ENCODE measurements at places on chromosomes 3 and 15.
A peak's percentile ranks its signal among the peaks of the same experiment; 100 is the strongest.

- DNase-seq, result peak; percentile 4
Measured at GRCh38 chr15:24955531-24955921, 739 bp downstream of the SNRPN start.

GRCh38 chr3:39808467-39809180, 785 bp upstream of the MYRIP start:
- no peak for DNase-seq

GRCh38 chr3:50347187-50347813, 1.8 kb upstream of the ZMYND10 start:
- DNase-seq, result peak; percentile 76

- no peak for DNase-seq
Measured at GRCh38 chr3:84836961-84837360, 121.8 kb upstream of the CADM2 start.

DNA sequence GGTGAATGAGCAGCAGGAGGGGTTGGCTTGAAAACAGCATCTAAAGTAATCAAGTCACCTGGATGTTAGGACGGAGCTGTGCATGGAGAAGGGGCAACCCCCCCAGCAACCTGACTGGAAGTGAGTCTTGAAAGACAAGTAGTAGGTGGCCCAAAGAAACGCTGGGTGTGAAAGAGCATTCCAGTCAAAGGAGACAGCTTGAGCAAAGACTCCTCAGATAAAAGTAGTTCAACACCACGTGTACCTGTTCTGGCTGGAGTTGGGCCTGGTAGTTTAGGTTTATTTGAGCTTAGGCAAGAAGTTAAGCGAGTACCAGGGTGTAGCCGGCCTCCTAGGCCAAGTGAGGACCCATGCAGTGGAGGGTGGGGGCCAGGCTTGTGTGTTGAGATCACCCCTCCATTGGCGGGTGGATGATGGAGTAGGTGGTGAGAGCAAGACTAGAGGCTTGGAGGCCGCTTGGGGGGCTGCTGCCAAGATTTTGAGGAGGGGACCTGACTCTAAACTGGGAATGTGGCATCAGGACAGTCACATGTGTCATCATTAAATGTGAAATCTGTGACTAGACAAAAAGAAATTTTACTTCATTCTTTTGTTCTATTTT, 61.3 kb downstream of the ABHD2 start:
- no peak for DNase-seq

GRCh38 chr15:58506783-58507668, 75.2 kb downstream of the LIPC start:
- no peak for DNase-seq

- no peak for DNase-seq
Measured at GRCh38 chr3:95629802-95630201, 1184.6 kb upstream of the EPHA6 start.

DNA sequence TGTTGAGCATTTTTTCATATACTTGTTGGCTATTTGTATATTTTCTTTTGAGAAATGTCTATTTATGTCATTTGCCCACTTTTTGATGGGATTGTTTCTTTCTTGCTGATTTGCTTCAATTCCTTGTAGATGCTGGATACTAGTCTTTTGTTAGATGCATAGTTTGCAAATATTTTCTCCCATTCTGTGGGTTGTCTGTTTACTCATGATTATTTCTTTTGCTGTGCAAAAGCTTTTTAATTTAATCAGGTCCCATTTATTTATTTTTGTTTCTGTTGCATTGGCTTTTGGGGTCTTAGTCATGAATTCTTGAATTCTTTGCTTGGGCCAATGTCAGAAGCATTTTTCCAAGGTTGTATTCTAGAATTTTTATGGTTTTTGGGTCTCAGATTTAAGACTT, 251.7 kb downstream of the WNT5A start:
- no peak for DNase-seq

- peak; percentile 29 for DNase-seq
Measured at GRCh38 chr3:100128565-100128964, 14.3 kb upstream of the FILIP1L start.

- DNase-seq, result no peak
Measured at GRCh38 chr15:35925275-35926006, 379.5 kb upstream of the DPH6 start.

DNA sequence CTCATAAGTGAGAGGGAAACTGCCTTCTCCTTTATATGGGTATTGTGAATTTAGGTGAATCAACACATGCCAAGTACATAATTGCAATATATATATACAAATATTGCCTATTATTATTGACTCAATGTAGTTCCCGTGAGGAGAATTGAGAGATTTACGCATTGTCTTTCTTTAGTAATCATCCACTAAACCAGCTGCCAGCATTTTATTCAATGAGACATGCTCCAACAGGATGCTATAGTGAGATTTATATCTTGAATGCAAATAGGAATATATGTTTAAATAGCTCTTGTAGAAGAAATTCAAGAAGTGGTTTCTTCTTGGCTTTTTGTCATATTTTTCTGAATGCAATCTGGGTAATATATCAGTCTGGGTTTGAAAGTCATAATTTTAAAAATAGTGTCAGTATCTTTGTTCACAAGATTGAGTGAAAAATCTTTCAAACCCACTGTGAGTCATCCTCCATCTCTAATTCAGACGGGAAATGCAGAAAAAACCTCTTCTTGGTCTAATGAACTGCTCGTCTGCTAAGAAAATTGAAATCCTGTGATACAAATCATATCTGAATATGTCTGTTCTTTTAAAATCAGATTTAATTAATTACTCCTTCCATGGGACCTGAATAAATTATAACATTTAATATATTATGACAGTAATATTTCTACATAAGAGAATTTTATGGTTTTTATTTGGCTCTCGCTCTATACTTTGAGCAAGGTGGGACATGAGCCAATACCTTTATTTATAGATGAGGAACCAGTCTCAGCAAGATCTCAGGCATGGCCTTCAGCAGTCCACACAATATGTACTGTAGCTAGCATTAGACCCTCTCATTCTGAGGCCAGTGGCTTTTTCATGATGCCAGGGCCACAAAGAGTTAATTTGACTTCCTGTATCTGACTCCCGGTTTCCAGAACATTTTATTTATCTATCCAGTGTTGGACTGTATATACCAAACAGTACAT, 516.0 kb downstream of the GABRG3 start:
- no peak for DNase-seq

- peak; percentile 9 for DNase-seq
Measured at GRCh38 chr15:75929799-75930565, 26.3 kb downstream of the FBXO22 start.

DNA sequence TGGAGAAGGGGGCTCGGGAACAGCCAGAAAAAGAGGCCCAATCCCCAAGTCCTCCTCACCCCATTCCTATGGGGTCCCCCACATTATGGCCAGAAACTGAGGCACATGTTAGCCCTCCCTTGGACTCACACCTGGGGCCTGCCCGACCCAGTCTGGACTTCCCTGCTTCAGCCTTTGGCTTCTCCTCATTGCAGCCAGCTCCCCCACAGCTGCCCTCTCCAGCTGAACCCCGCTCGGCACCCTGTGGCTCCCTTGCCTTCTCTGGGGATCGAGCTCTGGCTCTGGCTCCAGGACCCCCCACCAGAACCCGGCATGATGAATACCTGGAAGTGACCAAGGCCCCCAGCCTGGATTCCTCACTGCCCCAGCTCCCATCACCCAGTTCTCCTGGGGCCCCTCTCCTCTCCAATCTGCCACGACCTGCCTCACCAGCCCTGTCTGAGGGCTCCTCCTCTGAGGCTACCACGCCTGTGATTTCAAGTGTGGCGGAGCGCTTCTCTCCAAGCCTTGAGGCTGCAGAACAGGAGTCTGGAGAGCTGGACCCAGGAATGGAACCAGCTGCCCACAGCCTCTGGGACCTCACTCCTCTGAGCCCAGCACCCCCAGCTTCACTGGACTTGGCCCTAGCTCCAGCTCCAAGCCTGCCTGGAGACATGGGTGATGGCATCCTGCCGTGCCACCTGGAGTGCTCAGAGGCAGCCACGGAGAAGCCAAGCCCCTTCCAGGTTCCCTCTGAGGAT, 10.6 kb downstream of the MAP1A start:
- no peak for DNase-seq

DNA sequence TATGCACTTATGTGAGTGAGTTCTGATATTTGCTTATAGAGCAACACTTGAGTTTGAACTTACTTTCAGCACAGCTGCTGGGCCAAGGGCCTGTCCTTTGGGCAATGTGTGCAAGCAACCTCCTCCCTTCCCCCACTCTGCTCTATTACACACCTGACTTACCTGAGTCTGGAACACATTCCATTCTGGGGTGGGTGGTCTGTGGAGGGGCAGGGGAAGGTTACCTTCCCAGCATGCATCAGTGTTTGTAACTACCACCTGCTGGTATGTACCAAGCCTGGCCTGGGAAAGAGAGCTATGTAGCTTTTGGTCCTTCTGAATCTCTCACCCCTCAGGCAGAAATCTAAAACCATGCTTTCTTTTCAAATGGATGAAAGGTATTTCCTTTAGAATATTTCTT, 103.0 kb downstream of the ISL2 start:
- no peak for DNase-seq

GRCh38 chr3:34365231-34365630, 566.8 kb downstream of the PDCD6IP start:
- no peak for DNase-seq

DNA sequence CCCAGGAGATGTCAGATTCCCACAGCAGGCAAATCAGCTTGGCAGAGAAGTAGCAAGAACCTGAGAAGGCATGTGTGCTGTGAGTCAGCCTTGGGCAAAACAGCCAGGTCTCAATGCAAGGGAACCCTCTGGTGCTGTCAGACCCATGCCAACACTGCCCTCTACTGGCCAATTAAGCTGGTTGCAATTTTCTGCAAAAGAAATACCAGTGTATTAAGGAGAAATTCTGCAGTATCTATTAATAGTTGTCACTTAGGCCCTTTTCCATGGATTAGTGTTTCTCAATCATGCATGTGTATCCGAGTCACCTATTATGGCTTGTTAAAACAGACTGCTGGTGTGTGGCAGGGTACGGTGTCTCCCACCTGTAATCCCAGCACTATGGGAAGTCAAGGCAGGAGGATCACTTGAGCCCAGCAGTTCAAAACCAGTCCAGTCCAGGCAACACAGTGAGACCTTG, 26.2 kb downstream of the MAP4 start:
- peak; percentile 86 for DNase-seq

GRCh38 chr3:25130724-25131520, 297.1 kb upstream of the RARB start:
- DNase-seq, result no peak

GRCh38 chr3:128573160-128573559, 77.5 kb downstream of the RPN1 start:
- no peak for DNase-seq

- no peak for DNase-seq
Measured at GRCh38 chr15:80169768-80170357, 17.1 kb downstream of the FAH start.

GRCh38 chr3:12325586-12326515, 37.0 kb downstream of the PPARG start:
- DNase-seq, result no peak

DNA sequence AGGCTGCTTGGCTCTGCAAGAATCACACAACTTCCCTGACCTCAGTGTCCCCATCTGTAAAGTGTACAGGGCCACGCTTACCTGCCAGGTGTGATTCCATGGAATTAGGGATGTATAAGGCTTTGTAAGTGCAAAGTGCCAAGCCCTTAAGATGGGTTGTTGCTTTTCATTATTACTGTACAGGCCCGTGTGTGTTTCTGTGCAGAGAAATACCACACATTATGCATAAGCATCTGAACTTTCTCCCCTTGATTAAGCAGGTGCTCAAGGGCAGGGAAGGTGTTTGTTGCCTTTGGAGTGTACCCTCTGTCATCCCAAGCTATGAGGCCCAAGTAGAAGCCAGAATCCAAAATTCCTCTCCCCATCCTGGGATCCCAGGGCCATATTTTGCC, 13.6 kb upstream of the HRH1 start:
- DNase-seq, result peak; percentile 19

GRCh38 chr3:77338195-77338594, 298.3 kb downstream of the ROBO2 start:
- no peak for DNase-seq

DNA sequence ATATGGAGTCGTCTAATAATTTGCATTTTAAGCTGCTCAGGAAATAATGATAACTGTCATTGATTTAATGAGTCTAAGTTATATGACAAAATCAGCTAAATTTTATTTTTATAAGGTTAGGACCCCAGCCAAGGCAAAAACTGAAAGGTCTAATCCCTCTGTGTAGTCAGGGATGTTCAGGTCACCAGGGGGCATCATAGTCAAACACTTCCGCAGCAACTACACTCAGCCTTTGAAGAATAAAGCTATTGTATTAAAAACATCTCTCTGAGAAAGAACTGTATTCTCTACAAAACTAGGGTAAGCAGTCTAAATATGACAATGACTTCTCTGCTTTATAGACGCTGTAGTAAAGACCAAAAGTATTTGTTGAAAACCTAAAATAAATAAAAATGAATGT, 15.0 kb downstream of the INTS14 start:
- DNase-seq, result no peak

GRCh38 chr3:10365316-10365715, 44.4 kb upstream of the SEC13 start:
- no peak for DNase-seq

GRCh38 chr3:17500618-17501017, 241.8 kb downstream of the TBC1D5 start:
- DNase-seq, result no peak

All from activated CD4-positive, alpha-beta T cell treated with anti-CD3 and anti-CD28 coated beads, Interleukin-10, Interleukin-2, amounts not matched to agents 100 ng/mL and 50 ng/mL, durations not matched to agents 16 hours and 8 hours (primary cell).